ENCODE measurements at places on chromosomes 5 and 9.

GRCh38 chr5:109412981-109413402, 3.2 kb upstream of the PJA2 start:
- DNase-seq = no peak

- no peak for DNase-seq
Measured at GRCh38 chr5:136006761-136007251, 22.0 kb upstream of the TGFBI start.

GRCh38 chr5:135458356-135458755, 6.2 kb upstream of the TIFAB start:
- no peak for DNase-seq

- no peak for DNase-seq
Measured at GRCh38 chr9:33162721-33163311, 4.3 kb downstream of the B4GALT1 start.

Measured in stimulated activated CD8-positive, alpha-beta memory T cell treated with anti-CD3 and anti-CD28 coated beads, Interleukin-4, amount 100 ng/mL, for 4 hours (primary cell).